Lower leg skin (tissue), 4 donors: ENCODE measurements at places on chromosomes 5 and 9.

DNA sequence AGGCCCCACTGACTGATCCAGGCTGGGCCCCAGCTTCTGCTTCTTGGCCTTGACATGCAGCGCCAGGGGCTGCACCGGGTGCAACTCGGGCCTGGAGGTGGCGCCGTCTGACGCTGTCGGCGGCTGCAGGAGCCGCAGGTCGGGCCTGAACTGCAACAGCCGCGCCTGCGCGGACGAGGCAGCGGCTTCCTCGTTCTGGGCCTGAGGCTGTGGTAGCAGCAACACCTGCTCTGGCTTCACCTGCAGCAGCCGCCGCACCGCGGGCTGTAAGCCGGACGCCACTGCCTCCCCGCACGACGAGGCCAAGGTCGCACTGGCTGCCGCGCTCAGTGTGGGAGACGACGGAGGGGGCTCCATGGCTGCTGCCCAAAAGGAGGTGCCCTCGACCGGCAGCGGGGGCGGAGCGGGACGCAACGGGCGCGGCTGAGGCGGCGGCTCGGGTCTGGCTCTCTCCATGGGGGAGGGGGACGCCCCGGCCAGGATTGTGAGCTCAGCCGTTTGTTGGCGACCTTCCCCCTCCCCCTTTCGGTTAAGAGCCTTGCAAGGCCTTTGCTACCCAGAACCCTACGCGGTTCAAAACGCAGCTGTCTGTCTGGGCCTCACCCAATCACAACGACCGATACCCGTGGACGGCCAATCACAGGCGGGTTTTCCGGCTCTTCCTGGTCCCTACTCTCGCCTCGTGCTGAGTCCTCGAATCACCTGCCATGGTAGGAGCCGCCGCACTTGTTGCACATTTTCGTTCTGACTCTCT is 438 bp downstream of the SOX30 start:
- DNase-seq = no peak

GRCh38 chr5:42887097-42887496 is 75.4 kb upstream of the SELENOP start:
- no peak for DNase-seq

DNA sequence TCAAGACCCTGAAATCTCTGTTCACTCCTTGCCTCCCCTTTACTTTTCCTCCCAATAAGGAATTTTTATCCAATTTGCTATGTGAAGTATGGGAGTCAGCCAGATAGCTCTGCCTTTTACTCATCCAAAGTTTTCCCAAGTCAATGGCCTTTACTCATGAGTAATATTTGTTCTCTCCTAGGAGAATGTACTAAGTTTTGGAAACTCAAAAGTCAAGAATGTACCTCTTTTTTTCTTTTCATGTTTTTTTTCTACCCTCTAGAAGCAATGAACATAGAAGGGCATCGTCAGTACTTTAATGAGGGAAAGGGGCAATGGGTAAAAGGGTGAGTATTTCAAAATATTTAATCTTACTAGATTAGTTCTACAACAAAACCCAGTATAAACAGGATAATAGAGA is 140.2 kb upstream of the SGCD start:
- DNase-seq = no peak

DNA sequence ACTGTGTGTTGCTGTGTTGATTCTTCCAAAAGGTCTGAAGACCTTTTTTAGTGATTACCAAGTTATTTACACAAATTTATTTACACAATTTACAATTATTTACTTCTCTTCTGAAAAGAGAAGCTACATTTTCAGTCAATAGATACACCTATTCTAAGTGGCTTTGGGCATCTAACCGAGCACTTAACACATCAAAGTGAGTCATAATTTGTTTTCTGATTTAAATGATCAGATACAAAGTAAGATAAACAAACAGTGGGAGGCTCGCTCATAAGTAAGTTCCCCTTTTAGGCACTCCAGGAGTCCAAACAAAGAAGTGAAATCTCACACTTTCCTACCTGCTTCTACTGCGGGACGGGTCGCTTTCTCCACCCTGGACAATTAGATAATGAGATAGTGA is 90.2 kb downstream of the APBA1 start:
- no peak for DNase-seq

- no peak for DNase-seq
Measured at GRCh38 chr5:22108545-22108944, 744.6 kb downstream of the CDH12 start.

DNA sequence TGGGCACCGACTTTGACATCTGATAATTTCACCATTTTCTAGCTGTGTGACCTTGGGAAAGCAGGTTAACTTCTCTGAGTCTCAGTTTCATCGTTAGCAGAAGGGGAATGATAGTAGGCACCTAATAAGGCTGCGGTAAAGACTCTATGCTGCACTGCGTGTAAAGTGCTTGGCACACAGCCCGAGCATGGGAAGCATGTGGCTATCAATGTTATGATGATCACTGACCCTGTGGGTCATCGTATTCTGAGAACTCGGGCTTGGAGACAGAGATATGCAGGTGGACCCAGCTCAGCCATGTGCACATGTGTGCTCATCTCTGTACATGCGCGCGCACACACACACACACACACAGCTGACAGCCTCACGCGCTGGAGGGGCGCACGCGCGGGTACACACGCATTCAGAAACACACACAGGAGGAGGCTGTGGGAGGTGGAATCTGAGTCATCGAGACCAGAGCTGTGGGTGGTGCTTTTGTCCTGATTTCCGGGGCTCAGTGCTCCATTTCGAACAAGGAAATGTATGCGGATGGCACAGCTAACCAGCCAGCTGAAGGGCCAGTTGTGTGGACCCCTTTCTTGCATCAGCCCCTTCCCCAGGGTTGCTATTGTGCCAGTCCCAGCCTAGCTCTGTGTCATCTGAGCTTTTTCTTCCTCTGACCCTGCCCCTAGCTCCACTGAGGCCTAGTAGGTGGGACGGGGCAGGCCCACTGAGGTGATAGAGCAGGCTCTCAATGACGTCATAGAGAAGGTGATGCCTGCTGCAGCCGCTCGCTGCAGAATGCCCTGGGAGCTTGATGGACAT is 11.1 kb upstream of the ARAP3 start:
- DNase-seq = no peak

GRCh38 chr5:170164087-170164486 is 58.4 kb downstream of the FOXI1 start:
- DNase-seq = no peak

DNA sequence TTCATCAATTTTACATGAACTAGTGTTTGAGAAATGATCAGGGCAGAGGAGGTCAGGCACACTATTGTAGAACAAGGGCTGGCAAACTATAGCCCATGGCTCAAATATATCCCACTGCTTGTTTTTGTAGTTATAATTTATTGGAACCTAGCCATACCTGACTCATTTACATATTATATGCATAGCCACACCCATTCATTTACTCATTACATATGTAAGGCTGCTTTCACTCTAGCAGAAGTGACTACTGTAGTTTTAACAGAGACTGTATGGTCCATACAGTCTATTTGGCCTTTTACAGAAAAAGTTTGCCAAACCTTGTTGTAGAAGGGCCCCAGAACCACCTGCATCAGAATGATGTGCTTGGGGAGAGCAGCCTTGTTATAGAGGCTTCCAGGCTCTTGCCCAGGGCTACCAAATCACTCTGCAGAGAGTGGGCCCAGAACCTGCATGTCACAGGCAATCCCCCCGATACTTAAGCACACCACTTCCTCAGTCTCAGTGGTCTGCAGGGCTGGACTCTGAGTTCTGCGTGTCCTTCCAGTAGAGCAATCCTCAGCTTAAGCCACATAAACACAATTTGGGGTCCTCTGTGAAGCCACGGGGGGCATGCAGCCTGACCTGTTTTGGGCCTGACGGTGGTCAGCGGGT is 6.7 kb downstream of the ANKS6 start:
- peak; percentile 32 for DNase-seq

DNA sequence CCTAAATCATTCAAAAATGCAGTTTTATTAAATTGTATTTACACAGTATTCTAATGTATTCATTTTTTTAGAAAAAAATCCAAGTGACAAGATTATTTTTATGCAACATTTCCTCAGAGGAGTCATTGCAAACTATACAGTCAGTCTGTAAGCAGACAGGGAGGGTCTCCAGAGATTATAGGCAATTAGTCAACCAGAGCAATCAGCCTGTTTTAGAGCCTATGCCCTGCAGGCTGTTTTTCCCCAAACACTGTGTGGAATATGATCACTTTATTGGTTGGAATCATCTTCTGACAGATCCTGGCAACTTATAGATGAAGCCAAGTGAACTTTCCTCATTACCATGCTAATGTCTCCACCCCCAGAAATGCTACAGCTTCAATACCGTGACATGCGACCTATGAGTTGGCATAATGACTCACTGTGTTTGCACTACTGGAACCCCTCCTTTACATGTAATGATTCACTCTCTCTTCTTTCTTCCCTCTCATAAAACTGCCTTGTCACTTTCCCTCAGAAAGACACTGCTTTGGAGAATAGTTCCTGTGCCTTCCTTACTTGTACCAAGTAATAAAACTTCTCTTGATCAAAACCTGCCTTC is 577.7 kb upstream of the FTMT start:
- DNase-seq = no peak
